ENCODE measurements at places on chromosomes 6 and 20. TPM values are rescaled to one million over a fixed set of nuclear protein-coding genes. Genes with fewer than 3 reads are reported as not detected.

HNF4A gene
- total RNA-seq = not detected

MYO6 gene
- total RNA-seq = 72.2 TPM

- no peak overlapping the region for H3K27ac ChIP-seq
- no peak for DNase-seq
- peaks cover 11% of the 10 kb centered on the region for H3K36me3 ChIP-seq
- no peak overlapping the region for H3K4me3 ChIP-seq
These were observed 12.8 kb upstream of the PLN start for GRCh38 chr6:118535176-118535844.

VGLL2 gene
- total RNA-seq = not detected

DNA sequence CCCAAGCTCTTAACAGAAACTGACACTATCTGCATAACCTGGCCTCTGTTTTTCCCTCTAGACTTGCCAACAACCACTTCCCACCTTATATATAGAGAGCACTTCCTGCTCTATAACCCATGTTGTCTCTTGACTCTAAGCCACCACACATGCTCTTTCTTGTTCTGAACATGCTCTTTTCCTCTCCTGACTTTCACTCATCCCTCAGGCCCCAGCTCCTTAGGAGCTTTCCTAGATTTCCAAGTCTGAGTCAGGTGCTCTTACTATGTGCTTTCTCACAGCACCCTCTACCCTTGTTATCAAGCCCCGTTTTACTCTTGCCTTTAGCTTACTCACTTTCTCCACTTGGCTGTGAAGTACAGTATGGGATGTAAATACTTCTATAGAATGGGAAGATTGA, 143.9 kb upstream of the EYA4 start:
- no peak for DNase-seq
- no peak overlapping the region for H3K27ac ChIP-seq
- no peak overlapping the region for H3K4me3 ChIP-seq
- H3K4me1 ChIP-seq = peaks cover 18% of the 10 kb centered on the region

SYCP2 gene
- total RNA-seq = 0.69 TPM

DNA sequence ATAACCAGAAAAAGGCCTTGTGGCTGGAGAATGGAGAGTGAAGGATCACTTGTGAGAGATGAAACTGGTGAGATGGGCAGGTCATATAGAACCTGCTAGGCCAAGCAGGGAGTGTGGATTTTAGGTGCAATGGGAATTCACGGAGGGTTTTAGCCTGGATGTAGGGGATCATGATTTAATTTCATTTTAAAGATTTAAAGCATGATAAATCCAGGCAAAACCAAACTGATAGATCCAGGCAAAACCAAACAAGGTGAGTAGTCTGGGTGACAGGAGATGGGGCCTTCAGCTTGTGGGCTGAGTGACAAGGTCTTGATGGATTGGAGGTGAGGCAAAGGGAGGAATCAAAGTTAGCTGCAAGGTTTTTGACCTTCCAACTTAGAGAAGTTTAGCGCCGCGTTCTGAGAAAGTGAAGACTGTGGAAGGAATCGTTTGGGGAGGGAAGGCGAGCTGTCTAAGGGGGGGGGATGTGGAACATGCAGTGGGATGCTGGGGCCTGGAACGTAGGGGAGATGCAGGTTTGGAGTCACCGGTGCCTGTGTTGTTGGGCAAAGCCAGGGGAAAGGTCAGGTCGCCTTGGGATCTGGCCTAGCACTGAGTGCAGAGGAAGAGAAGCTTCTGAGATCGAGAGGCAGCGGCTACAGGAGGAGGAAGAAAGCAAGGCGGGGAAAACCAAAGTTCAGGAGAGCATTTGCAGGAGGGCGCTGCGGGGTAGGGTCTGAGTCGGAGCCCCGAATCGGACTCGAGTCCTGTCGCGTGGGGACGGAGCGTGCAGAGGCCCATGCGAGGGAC, 1.3 kb upstream of the PLCG1 start:
- H3K27ac ChIP-seq = peak overlapping the region; percentile 91
- H3K4me3 ChIP-seq = peak overlapping the region; percentile 84
- H3K4me1 ChIP-seq = peaks cover 38% of the 10 kb centered on the region

MUC22 gene
- not detected for total RNA-seq

DNA sequence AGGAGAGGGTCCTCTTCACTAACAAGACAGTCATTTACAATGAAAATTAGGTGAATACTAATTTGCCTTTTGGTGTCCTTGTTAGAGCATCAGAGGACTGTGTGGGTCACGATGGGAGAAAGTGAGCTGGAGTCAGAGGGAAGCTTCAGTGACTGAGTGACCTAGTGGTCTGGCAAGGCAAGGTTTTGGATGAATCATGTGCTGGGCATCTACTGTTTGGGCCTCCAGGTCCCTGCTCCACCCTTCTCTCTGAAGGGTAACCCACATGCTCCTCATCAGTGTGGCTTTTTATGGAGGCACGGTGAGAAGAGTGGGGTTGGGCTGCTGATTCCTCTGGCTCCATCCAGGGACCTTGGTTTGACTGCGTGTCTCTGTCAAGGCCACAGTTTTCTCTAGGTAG, 60.5 kb upstream of the EXOC2 start:
- H3K36me3 ChIP-seq = peaks cover 8% of the 10 kb centered on the region
- H3K27ac ChIP-seq = no peak overlapping the region
- no peak for DNase-seq
- H3K4me3 ChIP-seq = no peak overlapping the region
- no peaks in the 10 kb centered on the region for H3K27me3 ChIP-seq

GRCh38 chr20:47468290-47469050, 33.2 kb upstream of the NCOA3 start:
- no peak overlapping the region for H3K4me3 ChIP-seq
- no peak overlapping the region for H3K27ac ChIP-seq
- H3K27me3 ChIP-seq = peaks cover 1% of the 10 kb centered on the region
- no peak for DNase-seq
- no peaks in the 10 kb centered on the region for H3K4me1 ChIP-seq

TREM2 gene
- not detected for total RNA-seq

- H3K4me1 ChIP-seq = peaks cover 2% of the 10 kb centered on the region
- no peak for DNase-seq
- H3K4me3 ChIP-seq = no peak overlapping the region
- no peaks in the 10 kb centered on the region for H3K27me3 ChIP-seq
These were observed 304.3 kb downstream of the HDGFL1 start for GRCh38 chr6:22873513-22874136.

DNA sequence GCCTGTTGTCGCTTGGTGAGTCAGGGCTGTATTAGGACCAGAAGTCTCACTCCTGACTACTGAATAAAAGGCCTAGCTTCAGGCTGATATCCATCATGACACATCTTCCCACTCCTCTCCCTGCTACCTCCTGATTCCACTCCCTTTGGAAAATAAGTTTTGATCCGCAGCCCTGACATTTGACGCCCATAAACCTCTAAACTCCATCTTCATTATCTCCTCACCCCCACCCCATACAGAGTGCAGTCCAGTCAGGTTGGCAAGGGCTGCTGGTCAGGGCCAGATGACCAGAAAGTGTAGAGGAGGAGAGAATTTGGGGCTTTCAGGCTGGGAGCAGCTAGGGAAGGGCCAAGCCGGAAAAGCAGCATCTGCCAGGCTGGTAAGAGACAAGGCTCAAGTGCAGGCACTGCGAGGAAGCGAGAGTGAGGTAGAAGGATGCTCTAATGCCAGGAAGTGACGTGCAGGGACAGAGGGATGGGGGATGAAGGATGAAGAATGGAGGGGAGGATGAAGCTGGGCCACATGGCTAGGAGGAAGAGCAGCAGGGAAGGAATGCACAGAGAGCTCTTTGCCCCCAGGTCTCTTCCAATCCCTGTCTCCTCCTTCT, 1.2 kb downstream of the GGT7 start:
- peak overlapping the region; percentile 99 for H3K4me3 ChIP-seq
- no peak overlapping the region for H3K27ac ChIP-seq
- H3K36me3 ChIP-seq = no peaks in the 10 kb centered on the region
- H3K27me3 ChIP-seq = peaks cover 14% of the 10 kb centered on the region

DNA sequence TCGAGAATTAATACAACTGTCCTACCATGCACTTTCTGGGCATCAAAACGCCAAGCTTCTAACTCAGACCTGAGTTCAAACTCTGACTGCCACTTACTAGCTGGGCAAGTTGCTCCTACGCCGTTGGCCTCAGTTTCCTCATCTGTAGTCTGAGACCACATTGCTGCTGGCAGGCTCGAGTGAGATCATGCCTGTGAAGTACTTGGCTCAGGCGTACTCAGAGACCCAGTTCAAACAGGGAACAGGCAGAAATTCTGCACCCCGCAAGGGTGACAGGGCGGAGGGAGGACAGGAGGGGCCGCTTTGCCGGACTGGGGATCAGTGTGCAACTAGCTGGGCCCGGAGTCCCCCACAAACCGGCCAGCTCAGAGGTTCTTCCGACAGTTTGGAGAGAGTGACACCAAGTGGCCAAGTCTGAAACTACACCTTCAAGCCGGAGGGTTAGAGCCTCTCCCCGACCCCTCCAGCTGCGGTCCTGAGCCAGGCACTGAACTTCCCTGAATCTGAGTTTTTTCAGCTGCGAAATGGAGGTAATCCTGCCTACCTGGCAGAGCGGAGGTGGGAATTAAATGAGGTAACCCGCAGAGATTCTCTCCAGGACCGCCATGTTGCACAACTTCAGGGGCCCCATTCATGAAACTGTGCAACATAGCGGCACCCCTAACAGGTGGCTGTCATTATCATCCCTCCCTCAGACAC, 46.0 kb upstream of the PTPN1 start:
- H3K27me3 ChIP-seq = peaks cover 2% of the 10 kb centered on the region
- H3K4me3 ChIP-seq = no peak overlapping the region
- H3K36me3 ChIP-seq = no peaks in the 10 kb centered on the region
- H3K4me1 ChIP-seq = no peaks in the 10 kb centered on the region
- DNase-seq = peak; percentile 61

- H3K27ac ChIP-seq = no peak overlapping the region
- DNase-seq = no peak
- H3K36me3 ChIP-seq = no peaks in the 10 kb centered on the region
These were observed 7.3 kb upstream of the TFAP2A start for GRCh38 chr6:10421921-10422736.

DNA sequence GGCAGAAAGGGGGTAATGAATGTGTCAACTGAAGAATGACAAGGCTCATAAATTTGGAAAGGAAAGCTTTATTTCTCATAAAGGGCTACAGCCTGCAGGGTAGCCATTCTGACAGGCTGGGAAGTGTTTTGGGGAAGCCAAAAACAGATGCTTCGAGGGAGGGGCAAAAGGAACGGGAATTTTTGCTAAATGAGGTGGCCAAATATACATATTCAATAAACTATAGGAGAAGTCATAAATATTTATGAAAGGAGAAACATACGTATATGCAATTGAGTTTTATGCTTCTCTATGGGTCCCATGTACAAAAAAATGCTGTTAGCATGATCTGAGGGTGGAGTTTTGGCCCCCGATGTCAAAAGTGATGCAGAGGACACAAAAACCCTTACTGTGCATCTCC, 180.7 kb downstream of the FNDC1 start:
- H3K4me3 ChIP-seq = no peak overlapping the region
- H3K36me3 ChIP-seq = no peaks in the 10 kb centered on the region
- no peak overlapping the region for H3K27ac ChIP-seq

DNA sequence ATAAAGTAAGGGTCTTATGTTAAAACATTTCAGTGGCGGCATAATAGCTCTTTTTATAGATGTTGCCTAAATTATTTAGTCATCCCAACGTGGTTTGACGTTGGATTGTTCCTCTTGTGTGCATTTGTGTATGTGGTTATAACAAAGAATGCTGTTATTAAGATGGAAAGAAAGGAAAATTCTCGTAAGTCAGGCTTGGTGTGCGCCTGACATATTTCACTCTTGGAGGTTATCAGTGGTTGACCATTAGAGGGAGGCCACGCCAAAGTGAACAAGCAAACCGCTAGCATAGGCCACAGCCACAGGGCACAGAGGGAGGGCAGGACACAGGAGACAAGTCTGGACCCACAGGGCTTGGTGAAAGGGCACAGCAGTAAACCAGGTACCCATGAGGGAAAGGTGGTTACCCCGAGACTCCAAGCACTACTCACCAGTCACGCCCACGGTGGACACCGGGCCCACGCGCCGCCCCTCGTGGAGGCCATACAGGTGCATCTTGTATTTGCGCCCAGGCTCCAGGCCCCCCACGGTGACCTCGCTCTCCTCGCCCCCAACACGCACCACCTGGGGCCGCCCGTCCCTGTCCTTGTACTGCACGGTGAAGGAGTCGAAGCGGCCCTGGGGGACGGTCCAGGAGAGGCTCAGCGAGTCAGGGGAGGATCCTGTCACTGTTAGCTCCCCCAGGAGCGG, 22.9 kb downstream of the CYP21A2 start:
- no peak overlapping the region for H3K27ac ChIP-seq
- no peaks in the 10 kb centered on the region for H3K4me1 ChIP-seq
- peaks cover 10% of the 10 kb centered on the region for H3K27me3 ChIP-seq
- no peaks in the 10 kb centered on the region for H3K36me3 ChIP-seq

Measured in glutamatergic neuron (in vitro differentiated cells).